ENCODE measurements at places on chromosomes 3 and 15.

- DNase-seq = no peak
Measured at GRCh38 chr3:53709256-53709655, 137.0 kb downstream of the CHDH start.

DNA sequence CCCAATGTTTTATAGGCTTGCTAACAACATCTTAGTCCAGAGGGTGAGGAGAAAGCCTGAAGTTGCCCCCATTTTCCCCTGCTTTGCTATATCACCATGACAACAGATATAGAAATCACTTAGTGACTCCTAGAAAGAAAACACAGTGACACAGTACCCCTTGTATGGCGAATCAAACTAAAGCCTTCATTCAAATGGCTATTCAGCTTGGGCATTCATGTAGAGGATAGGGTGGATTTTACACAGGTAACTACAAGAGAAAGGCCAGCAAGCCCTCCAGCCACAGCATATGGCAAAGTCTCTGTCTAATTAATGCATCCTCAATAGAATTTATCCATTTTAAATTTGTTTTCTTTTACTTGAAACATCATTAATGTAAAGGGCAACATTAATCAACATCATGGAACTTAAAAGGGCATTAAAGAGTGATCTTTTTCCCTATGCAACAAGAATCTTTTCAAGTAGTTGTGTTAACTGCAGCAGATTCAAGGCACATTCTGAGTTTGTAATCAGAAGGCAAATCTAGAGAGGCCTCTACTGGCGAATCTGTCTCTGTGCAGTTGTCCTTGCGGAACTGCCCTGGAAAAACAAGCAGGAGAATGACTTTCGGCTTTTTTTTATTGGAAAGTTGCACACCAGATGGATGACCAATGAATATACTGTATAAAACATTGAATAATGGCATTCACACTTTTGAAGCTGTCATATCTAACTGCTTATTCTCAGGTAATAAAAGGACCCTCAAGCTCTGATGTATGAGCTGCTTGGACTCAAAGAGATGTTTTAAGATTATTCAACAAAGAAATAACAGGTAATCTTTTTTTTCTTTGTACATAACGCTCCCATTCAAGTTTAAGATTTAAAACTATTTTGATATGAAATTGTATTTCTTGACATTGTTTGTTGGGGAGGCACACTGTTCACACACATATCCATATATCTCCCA, 621.7 kb upstream of the AGTR1 start:
- no peak for DNase-seq

GRCh38 chr3:62636235-62636826, 238.9 kb downstream of the CADPS start:
- no peak for DNase-seq

DNA sequence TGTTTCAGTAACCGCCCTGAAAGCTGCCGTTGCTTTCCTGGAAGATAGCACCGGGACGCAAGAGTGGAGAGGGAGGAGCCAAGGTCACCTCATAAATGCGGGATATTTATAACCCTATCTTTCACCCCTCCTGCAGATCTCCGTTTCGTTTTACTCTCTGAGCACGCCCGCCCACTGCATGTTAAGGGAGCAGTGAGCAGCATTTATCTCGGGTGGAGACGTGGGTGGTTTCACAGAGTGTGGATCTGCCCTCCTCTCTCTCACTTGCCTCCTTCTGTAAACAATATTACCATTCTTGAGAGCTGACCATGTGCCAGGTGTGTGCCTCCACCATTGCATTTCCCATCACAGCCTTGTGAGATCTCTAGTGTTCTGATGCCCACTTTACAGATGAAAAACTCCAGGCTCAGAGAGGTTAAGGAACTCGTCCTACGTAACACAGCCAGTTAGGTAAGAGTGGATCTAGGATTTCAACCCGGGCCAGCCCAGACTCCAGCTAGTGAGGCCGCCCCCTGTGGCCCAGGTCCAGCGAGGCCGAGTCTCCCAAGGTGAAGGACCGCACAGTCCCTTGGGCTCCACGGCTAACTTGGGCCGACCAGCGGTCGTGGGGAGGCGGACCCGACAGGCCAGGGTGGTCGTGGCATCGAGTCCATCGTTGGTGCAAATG, 16.9 kb upstream of the SEMA4B start:
- DNase-seq = peak; percentile 15

DNA sequence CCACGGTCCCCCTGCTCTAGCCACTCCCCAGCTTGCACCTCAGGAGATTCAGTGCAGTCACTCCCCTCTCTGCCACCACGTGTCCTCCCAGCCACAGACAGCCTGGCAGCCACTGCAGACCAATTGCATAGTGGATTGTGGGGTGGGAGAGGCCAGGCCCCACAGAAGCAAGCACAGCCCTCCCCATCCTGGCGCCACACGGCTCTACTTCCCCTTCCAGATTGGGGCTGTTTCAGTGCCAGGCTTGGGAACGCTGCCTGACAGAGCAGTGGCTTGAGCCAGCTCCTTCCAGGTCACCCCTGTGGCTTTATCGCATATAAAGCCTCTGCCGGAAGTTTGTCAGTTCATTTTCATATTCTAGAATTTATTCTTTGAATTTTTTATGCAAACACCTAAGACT, 90.7 kb downstream of the TMEM266 start:
- DNase-seq = no peak

DNA sequence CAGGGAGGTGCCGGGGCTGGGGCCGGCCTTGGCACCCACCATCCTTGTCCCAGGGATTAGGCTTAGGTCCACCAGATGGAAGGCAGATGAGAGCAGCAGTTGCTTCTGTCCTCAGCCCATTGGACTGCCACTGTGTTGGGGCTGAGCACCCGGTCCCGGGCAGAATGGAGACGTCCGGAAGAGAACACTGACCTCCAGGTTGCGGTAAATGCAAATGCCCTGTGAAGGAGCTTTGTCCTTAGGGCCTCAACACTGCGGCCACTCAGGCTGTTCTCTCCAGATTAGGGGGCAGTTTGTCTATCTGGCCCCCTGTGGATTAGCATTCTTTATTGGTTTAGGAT, at the start of gene SERINC4:
Gene SERINC4 (minus strand): TSS at position 276 of the 341 bp plus-strand sequence. CDS start 234 bp downstream, at position 42.
- no peak for DNase-seq

GRCh38 chr15:87954793-87955192, 301.7 kb downstream of the NTRK3 start:
- no peak for DNase-seq

GRCh38 chr3:185297867-185298266, 44.0 kb upstream of the EHHADH start:
- no peak for DNase-seq

- no peak for DNase-seq
Measured at GRCh38 chr15:70142322-70143191, 44.8 kb upstream of the TLE3 start.

DNA sequence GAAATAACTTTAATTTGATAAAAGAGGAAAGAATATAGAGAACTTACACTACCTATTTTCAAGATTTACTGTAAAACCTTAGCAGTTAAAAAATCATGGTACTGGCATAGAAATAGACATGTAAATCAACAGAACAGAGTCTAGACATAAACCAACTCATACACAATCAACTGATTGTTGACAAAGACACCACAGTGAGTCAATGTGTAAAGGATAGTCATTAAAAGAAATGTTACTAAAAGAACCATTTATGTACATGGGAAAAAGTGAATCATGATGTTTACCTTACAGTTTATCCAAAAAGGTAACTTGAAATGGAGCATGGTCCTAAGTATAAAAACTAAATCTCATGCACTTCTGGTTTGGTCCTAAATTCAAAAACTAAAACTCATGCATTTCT, 847.4 kb downstream of the IGSF11 start:
- DNase-seq = no peak

GRCh38 chr3:171481011-171481410, 20.8 kb upstream of the TNIK start:
- no peak for DNase-seq

GRCh38 chr3:191135175-191135574, 63.9 kb upstream of the OSTN start:
- no peak for DNase-seq

- no peak for DNase-seq
Measured at GRCh38 chr3:49180116-49180515, 8.7 kb downstream of the KLHDC8B start.

GRCh38 chr3:141845407-141846049, 30.9 kb upstream of the ATP1B3 start:
- peak; percentile 2 for DNase-seq

DNA sequence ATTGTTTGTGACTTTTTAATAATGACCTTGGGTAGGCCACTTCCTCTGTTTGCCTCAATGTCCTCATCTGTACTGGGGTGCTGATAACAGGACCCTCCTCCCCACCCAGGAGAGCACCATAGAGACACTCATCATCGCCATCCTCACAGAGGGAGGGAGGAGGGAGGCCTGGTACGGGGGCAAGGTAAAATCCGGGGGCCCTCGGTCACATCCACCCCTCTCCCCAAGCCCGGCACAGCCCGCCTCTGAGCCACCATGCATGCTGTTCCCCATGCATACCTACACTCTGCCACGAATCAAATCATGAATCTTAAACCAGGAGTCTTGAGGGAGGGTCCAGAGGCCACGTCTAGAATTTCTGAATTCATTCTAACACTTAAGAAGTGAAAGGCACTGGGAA, 74.9 kb upstream of the IQSEC1 start:
- no peak for DNase-seq

Measured in activated T-helper 1 cell treated with anti-CD3 and anti-CD28 coated beads, Interleukin-12 subunit alpha, Interleukin-12 subunit beta, Interleukin-2, Interleukin-4 antibody, amounts not matched to agents 30 ng/mL and 10 ng/mL and 1 ng/mL, durations not matched to agents 14 hours and 24 hours and 36 hours (primary cell).